ENCODE measurements at places on chromosomes 1 and 21.
A peak's percentile ranks its signal among the peaks of the same experiment; 100 is the strongest.

- DNase-seq, result no peak
Observed at GRCh38 chr1:178961868-178962267, 63.8 kb upstream of the FAM20B start.

DNA sequence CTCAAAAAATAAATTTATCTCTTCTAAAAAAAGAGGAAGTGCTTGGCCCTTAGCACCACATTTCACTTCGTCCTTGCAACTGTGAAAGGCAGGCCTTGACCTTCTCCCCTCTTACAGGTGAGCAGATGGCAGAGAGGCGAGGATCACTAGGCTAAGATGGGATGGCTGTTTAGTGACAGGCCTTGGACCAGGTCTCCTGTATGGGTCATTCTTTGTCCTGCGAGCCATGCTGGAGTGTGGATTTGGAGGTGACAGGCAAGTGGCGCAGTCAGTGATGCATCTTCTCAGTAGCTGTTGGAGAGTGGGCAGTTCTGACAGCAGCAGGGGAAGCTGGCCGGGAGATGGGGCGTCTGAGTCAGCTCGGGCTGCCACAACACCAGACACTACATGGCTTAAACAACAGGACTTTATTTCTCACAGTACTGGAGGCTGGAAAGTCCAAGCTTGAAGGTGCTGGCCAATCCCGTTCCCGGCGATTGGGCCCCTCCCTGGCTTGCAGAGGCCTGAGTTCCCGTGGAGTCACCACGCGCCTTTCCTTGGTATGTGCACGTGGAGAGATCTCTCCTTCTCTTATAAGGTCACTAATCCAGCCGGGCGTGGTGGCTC is 16.5 kb downstream of the SLC27A3 start:
- no peak for DNase-seq

- DNase-seq, result no peak
Observed at GRCh38 chr1:29389533-29390041, 153.3 kb downstream of the PTPRU start.

GRCh38 chr1:53719469-53719868 is 19.5 kb downstream of the GLIS1 start:
- no peak for DNase-seq

DNA sequence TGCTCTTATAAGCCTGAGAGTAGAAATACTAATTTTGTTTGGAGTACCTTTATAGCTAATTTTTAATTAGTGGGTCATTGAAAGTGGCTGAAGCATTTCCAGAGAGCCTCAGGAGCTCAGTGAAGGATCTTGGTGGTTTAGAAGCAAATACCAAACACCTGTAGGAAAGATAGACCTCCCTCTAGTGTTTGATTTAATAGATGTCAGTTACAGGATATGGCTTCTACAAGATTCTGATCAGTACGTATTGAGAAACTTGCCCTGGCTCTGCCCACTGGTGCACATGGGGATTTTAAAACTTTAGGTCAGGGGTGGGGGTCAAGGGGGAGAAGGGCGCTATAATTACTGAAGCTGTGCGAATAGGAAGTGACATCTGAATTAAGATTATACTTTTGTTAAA is 122.2 kb downstream of the POU2F1 start:
- DNase-seq, result no peak

GRCh38 chr1:159184201-159184600 is 12.8 kb downstream of the CADM3 start:
- DNase-seq, result no peak

DNA sequence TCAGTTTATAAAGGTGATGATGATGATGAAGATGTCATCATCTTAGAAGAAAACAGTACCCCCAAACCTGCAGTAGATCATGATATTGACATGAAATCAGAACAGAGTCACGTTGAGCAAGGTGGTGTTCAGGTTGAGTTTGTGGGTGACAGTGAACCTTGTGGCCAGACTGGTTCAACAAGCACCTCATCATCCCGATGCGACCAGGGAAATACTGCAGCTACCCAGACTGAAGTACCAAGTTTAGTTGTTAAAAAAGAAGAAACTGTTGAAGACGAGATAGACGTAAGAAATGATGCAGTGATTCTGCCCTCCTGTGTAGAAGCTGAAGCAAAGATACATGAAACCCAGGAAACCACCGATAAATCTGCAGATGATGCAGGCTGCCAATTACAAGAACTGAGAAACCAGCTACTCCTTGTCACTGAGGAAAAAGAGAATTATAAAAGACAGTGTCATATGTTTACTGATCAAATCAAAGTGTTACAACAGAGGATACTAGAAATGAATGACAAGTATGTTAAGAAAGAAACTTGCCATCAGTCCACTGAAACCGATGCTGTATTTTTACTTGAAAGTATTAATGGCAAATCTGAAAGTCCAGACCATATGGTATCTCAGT is 16.0 kb upstream of the CHAF1B start:
- DNase-seq, result no peak

DNA sequence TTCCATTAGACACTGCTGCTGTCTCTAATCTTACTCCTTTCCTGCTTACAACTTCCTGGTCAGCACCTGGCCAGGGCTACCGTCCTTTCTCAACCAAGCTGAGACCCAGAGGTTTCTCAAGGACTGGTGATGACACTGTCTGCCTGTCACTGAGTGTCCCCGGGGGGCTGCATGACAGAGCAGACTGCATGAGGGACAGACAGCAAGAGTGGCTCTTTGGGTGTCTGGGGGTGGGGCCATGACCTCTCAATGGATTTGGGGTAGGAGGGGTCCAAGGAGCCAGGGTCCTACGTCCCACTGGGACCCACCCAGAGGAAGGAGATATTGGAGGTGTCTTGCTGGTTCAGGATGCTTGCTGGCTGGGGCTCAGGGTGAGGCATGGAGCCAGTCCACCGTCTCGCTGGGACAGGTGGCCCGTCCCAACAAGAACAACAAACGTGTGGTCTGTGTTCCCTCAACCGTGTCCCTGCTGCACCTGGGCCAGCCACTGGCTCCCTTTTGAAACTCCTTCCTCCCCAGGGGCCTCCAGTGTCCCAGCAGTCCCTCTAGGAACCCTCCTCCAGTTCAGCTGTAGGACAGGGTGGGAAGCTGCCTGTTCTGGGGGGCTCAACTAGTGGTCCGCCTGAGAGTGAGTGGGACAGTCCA is 344.6 kb upstream of the AJAP1 start:
- no peak for DNase-seq

GRCh38 chr21:27550287-27550686 is 583.4 kb upstream of the ADAMTS5 start:
- DNase-seq, result no peak

DNA sequence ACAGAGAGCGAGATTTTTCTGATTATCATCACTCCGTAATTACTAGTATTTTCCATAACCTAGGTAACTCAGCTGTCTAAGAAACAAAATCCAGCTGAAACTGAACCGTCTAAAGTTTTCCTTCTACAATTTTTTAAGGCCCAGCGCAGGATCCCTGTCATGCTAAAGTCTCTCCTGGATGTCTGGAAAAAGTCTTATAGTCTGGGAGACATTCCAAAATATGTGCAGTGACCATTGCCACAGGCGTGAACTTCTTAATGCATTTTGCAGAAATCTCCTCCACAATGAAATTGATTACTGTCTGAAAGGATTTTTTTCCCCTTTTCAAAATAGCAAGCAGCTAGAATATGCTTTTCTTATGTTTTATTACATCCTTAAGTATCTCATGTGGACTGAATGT is 209.3 kb upstream of the C1orf105 start:
- DNase-seq, result no peak

- peak; percentile 84 for DNase-seq
Observed at GRCh38 chr1:192609110-192610079, 26.6 kb upstream of the RGS13 start.
